Effector CD8-positive, alpha-beta T cell (primary cell): ENCODE measurements at places on chromosomes 6 and 20.

GRCh38 chr20:11521476-11522365 lies 396.0 kb upstream of the BTBD3 start:
- DNase-seq, result no peak

DNA sequence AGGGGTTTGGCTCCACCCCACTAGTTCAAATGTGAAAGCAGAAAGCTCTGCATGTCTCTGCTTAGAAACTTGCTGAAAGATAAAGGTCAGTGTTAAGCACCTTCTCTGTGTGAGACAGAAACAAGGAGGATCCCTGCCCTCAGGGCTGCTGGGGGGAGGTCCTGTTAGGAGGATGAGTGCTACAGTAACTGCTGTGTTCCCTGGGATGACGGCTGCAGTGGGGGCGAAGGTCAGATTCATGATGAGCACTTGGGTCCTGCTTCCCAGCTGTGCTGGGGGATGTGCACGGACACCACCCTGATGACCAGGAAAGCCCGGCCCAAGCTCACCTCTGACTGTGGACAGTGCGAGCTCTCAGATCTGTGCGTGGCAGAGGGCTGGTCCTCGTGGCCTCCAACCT lies 252.6 kb downstream of the DLL1 start:
- no peak for DNase-seq

DNA sequence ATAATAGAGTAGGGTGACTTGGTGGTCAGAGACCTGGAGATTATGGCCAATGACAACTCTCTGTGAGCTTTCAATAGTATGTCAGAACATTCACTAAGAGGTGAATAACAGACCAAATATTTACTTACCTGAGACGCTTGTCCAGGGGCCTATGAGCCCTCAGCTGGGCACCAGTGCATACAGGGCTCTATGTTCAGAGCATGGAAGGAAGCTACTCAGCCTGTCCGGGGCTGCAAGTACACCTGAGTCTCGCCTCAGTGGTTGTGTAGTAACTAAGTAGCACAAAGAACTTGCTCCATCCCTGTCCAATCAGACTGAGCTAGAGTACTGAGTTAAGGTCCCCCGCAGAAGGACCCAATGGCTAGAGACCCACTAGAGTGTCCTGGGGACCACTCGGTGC lies 11.6 kb upstream of the SCGN start:
- DNase-seq, result no peak

GRCh38 chr6:107246249-107246971 lies 131.1 kb upstream of the BEND3 start:
- no peak for DNase-seq

- DNase-seq, result no peak
Measured at GRCh38 chr6:119012521-119012920, 65.9 kb downstream of the FAM184A start.

DNA sequence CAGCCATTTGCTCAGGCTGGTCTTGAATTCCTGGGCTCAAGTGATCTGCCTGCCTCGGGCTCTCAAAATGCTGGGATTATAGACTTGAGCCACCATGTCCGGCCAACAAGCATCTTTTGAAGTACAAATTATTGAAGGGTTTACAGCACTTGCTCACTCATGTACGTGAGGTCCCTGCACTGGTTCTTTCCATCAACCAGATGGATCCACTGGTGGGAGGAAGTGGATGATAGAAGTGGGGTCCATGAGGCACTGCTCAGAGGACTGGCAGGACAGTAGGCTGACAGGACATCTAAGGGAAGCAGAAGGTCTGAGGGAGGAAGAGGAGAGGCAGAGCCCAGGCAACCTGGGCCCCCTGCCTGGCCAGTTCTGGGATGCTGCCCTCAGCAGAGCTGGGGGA lies 109.2 kb upstream of the NXT1 start:
- DNase-seq, result no peak

DNA sequence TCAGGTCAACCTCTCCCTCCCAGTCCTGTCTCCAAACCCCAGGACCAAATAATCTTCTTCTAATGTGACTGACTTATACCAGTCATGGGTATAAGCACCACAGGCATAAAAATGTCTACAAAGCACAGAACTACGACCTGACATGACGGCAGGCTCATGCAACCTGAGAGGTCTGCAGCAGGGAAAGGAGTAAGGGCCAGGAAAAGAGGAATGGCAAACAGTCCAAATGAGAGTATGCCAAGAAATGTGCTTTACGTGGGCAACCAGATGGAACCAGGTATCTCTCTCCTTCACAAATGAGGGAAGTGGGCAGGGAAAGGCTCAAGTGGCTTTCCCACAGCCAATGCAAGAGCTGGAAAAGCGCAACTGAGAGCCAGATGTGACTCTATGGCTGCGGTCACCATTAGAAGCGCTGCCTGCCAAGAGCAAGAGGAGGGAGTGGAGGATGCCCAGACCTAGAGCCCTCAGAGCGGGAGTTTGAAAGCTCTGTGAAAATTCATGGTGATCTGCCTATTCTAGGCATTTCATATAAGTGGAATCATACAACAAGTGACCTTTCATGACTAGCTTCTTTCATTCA lies 6.0 kb downstream of the APMAP start:
- no peak for DNase-seq
